NCI-H446 (cell line): ENCODE measurements at places on chromosomes 2 and 18.

GRCh38 chr2:147172493-147173188, 672.2 kb upstream of the ACVR2A start:
- no peak for DNase-seq

- DNase-seq: peak; percentile 35
These were observed 157.4 kb downstream of the AFF3 start for GRCh38 chr2:99984799-99985515.

- DNase-seq: no peak
These were observed 26.0 kb upstream of the IL37 start for GRCh38 chr2:112884869-112885505.

DNA sequence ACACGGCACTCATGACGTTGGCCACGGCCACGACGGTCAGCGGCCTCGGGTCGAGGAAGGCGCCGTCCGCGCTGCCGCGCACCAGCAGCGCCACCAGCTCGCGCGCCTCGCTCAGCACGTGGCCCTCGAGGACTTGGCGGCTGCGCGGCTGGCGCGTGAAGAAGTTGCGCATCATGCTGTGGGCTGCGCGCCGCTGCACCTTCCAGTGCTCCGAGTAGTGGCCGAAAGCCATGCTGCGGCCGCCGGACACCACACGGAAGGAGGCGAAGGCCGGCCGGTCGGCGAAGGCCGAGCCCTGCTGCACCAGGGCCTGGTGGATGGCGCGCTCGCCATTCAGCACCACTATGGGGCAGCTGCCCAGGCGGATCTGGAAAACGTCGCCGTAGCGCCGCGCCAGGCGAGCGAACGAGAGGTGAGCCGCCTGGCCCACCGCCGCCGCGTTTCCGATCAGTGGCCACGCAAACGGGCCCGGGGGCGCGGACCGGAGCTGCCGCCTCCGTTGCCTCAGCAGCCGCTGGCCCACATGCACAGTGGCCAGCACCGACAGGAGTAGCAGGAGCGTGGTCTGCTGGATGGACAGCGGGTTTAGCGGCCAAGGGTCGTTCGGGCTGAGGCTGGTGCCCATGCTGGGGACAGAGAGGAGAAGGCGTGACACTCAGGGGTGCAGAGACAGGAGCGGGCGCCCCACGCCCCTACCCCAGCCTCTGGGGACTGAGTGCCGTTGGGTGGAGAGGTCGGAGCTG, 1.0 kb downstream of the CYP1B1 start:
- DNase-seq: no peak

DNA sequence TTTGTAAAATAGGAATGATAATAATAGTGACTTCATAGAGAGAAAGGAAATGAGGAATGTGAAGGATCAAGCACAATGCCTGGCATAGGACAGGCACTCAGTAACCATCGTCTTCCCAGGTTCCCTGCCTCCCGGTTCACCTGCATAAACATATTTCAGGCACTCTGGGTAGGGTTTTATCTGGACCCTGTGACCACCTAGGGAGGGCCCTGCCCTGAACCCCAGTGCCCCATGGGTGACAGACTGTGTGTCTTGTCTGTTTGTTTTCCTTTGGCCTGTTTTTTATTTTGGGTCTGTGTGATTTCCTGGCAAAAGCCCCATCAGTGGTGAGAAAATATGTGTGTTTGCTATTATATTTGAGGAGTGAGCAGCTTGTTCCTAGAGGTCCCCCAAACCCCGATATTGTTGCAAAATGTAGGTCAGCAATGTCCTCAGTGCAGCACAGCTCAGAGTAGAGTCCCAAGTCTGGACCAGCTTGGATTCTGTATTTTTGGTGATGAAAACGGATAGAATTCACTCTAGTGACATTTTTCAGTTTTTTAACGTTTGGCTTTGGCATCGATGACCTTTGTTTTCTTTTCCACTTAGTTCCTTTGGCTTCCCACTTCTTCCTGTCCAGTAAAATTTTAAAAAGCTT, 9.6 kb upstream of the NT5C1B start:
- DNase-seq: no peak

DNA sequence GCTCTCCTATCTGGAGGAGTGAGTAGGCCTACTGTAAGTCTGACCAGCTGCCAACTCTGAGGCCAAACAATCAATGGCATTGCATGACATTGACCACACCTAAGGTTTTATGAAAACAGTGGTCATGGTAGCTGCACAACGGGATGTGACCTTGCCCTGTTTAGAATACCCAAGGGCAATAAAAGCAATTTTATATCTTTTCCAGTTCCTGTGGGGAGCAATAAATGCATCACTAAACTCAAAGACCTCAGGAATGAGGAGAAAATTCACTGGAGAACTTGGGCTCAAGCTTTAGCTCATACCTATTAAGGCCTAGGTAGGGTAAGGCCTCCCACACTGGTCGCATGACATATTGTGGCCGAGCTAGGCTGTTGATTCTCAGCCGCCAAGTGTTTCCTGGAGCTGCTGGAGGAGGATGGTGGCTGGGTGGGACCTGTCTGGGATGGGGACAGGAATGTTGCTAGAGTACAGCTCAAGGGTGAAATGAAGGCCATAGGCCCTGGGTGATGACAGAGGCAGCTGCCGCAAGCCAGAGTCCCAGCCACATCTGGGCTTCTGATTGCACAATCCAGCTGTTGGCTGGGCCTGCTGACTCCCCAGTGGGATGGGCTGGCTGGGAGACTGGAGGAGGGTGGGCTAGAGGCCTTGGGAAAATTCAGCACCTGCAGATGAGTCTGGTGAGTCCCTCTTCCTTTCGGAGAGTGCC, 313.7 kb downstream of the CYP26B1 start:
- no peak for DNase-seq

DNA sequence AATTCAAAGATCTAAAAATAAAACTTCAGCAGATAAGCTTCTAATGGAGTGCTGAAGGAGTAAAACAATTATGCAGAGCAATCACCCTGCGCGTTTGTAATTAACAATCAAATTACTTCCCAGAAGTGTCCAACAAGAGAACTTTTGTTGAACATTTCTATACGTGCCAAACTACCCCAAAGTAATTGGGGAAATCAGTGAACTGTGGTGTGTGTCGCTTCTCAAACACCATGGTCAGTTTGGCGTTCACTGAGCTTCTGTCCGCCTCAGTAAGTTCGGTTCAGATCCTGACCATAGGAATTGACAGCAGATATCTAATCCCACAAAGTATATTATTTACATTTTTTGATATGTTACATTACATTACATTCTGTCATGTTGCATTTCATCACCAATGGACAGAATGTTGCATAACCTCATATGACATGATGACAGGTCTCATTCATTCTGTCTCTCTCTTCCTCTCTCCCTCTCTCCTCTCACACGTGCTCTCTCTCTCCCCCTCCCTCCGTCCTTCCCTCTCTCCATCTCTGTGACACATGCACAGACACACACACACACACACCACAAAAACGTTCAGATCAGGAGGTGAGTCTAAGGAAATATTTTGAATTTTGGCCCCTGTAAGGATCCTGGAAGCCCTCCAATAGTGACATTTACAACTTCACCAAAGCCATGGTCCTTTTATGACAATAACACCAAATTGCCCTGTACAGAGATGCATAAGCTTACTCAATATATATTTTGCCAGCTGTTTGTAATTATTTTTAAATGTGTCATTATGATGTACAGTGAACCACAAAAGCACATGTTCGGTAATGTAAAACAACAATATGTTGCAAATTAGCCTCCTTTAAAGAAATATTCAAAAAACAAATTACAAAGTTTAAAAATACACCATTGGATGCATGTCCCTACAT, 269.2 kb downstream of the FIGN start:
- no peak for DNase-seq

GRCh38 chr2:6011921-6012320, 319.7 kb downstream of the SOX11 start:
- no peak for DNase-seq
